ENCODE measurements at places on chromosomes 4 and X.

GRCh38 chr4:39745920-39746319 lies 48.0 kb downstream of the UBE2K start:
- peaks cover 3% of the 10 kb centered on the region for H3K36me3 ChIP-seq
- H3K4me3 ChIP-seq: no peak overlapping the region
- H3K4me1 ChIP-seq: no peaks in the 10 kb centered on the region
- no peak for DNase-seq
- no peaks in the 10 kb centered on the region for H3K27me3 ChIP-seq

DNA sequence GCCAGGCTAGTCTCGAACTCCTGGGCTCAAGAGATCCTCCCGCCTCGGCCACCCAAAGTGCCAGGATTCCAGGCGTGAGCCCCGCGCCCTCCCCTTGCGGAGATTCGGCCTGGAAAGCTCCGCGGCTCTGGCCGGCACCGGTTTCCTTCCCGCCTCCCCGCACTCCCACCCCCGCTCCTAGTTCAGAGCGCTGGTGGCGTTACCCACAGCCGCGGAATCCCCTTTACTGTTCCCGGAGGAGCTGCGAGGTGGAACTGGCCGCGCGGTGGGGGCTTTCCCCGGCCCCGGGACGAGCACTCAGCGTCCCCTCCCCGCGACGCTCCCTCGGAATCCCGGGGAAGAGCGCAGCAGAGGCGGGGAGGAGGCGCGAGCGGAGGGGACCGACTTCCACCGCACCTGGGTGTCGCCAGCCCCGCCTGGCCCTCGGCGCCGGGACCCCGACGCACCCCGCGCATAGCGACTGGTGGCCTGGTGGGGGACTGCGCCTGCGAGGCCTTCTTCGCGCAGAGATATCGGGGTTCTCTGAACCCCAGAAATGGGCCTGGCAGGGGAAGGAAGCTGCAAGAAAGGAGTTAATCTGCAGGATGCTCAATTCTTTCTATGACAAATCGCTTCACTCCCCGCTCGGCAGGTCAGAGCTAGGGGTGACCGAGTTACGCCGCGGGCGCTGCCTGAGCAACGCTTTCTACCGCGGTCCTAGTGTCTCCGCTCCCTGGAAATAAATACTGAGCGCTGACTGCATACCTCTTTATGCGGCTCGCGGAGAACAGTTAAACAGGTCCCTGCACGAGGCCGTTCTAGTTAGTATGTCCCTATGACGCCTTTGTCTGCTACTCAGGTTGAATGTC lies 14.6 kb upstream of the SLC25A4 start:
- H3K36me3 ChIP-seq: no peaks in the 10 kb centered on the region
- peak overlapping the region; percentile 20 for H3K27ac ChIP-seq
- H3K4me1 ChIP-seq: peaks cover 1% of the 10 kb centered on the region
- H3K4me3 ChIP-seq: peak overlapping the region; percentile 59

- no peak overlapping the region for H3K27ac ChIP-seq
- no peaks in the 10 kb centered on the region for H3K27me3 ChIP-seq
- no peaks in the 10 kb centered on the region for H3K4me1 ChIP-seq
- H3K4me3 ChIP-seq: no peak overlapping the region
- H3K36me3 ChIP-seq: no peaks in the 10 kb centered on the region
Observed at GRCh38 chr4:36325499-36325898, 44.1 kb downstream of the DTHD1 start.

DNA sequence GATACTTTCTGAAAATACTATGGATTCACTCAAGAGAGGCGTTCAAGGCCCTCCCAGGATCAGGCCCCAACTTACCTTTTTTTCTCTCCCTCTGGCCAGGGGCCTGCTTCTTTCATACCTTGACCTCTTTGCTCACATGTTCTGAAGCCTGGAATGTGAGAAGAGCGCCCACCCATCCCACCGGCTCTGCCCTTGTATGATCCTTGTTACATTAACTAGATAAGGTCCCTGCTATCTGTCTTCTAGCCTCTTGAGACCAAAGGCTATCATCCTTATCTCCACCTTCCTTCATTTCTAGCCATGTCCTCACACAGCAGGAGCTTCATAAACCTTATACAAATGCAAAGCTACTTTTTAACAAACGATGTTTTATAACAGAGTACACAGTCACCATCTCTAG lies 45.9 kb downstream of the PROM1 start:
- DNase-seq: no peak
- no peaks in the 10 kb centered on the region for H3K27me3 ChIP-seq
- H3K36me3 ChIP-seq: no peaks in the 10 kb centered on the region
- H3K27ac ChIP-seq: no peak overlapping the region

DNA sequence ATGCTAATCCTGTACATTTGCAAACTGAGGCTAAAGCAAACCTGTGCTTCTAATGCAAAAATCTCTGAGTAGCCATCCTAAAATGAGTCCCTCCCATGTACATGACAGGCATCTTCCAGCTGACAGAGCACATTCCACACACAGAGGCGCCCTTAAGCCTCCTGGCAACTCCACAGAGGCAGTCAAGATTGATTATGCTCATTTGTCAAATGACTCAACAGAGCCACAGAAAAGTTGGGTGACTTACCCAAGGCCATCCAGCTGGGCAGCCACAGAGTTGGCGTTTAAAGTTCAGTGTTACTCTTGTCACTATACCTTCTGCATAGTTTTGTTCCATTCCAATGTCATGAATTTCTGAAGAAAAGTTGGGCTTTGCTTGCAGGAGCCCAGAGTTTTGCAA lies 394.6 kb upstream of the FGF13 start:
- no peak overlapping the region for H3K27ac ChIP-seq
- no peaks in the 10 kb centered on the region for H3K4me1 ChIP-seq
- DNase-seq: no peak
- no peaks in the 10 kb centered on the region for H3K36me3 ChIP-seq
- no peaks in the 10 kb centered on the region for H3K27me3 ChIP-seq

GRCh38 chr4:87122252-87122651 lies 98.2 kb downstream of the KLHL8 start:
- H3K36me3 ChIP-seq: peaks cover 21% of the 10 kb centered on the region
- no peak overlapping the region for H3K4me3 ChIP-seq
- peak overlapping the region; percentile 23 for H3K27ac ChIP-seq
- H3K4me1 ChIP-seq: peaks cover 34% of the 10 kb centered on the region
- no peak for DNase-seq
- no peaks in the 10 kb centered on the region for H3K27me3 ChIP-seq

DNA sequence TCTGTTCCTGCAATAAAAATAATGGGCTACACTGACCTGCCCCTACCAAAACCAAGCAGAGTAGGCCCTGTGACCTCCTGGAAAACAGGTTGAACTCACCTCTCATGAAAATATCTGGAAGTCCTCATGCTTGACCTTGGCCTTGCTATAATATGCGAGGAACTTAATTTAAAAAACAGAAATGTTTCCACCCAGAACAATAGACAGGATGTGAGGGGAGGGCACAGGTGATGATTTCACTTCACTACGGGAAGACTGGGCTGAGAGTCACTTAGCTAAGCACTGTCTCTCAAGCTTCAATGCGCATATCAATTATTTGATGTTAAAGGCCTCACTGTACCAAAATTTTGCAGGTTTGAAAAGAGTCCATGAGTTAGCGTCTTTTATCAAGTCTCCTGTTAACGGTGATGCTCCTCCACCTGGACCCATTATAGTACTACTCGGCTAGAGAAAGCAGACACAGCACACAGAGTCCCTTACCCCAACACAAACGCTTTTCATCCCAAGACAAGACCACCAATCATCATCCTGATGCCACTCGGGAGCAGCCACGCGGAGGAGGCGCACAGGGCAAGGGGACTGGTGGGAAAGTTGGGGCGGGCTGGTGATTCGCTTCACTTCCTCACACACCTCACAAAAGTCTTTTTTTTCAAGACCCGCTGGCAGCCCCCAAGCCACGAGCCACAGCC lies 25.9 kb downstream of the ZNF721 start:
- no peak for DNase-seq
- peaks cover 23% of the 10 kb centered on the region for H3K36me3 ChIP-seq
- peaks cover 2% of the 10 kb centered on the region for H3K4me1 ChIP-seq
- H3K27me3 ChIP-seq: no peaks in the 10 kb centered on the region
- peak overlapping the region; percentile 76 for H3K27ac ChIP-seq

DNA sequence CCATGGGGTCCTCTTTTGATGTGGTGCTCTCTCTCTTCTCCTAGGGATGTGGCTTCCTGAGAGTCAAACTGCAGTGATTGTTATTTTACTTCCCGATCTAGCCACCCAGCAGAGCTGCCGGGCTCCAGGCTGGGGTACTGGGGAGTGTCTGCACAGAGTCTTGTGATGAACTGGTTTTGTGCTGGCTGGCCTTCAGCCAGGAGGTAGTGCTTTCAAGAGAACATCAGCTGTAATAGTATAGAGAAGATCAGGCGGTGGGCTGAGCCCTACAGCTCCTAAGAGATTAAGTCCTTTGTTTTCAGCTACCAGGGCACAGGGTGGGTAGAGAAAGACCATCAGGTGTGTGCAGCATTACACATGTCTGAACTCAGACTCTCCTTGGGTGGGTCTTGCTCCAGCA lies 59.0 kb upstream of the AGTR2 start:
- H3K27ac ChIP-seq: no peak overlapping the region
- DNase-seq: no peak
- no peak overlapping the region for H3K4me3 ChIP-seq
- no peaks in the 10 kb centered on the region for H3K36me3 ChIP-seq
- H3K27me3 ChIP-seq: no peaks in the 10 kb centered on the region
- H3K4me1 ChIP-seq: no peaks in the 10 kb centered on the region

DNA sequence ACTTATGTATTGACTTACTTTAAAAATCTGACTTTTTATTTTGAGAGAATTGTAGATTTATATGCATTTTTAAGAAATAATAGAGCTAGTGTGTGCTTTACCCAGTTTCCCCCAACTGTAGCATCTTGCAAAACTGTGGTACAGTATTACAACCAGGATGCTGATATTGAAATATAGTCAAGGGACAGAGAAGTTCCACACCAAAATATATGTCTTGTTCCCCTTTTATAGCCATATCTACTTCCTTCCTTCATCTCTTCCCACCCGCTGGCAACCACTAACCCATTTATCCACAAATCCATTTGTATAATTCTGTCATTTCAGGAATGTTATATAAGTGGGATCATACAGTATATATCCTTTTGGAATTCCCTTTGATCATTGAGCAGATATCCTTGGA lies 16.8 kb downstream of the KDM6A start:
- H3K27ac ChIP-seq: no peak overlapping the region
- peaks cover 3% of the 10 kb centered on the region for H3K4me1 ChIP-seq
- H3K27me3 ChIP-seq: no peaks in the 10 kb centered on the region
- DNase-seq: no peak
- no peak overlapping the region for H3K4me3 ChIP-seq

GRCh38 chr4:148447681-148448080 lies 5.5 kb upstream of the NR3C2 start:
- no peaks in the 10 kb centered on the region for H3K4me1 ChIP-seq
- no peak overlapping the region for H3K27ac ChIP-seq
- no peak for DNase-seq
- H3K36me3 ChIP-seq: no peaks in the 10 kb centered on the region

- H3K27me3 ChIP-seq: peaks cover 3% of the 10 kb centered on the region
- H3K36me3 ChIP-seq: no peaks in the 10 kb centered on the region
- H3K27ac ChIP-seq: no peak overlapping the region
- H3K4me1 ChIP-seq: no peaks in the 10 kb centered on the region
Observed at GRCh38 chrX:51336584-51336983, 4.0 kb downstream of the NUDT10 start.

DNA sequence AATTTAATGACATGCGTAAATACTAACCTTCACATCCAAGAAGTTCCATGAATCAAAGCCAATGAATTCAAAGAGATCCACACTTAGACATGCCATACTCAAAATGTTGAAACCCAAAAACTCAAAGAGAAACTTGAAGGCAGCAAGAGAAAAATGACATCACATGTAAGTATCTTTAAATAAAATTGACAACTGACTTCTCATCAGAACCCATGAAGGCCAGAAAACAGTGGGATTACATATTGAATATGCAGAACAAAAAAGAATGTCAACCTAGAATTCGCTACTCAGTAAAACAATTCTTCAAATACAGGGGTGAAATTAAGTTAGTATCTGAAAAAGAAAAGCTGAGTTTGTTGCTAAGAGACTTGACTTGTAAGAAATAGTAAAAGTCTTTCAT lies 953.9 kb upstream of the HS3ST1 start:
- no peak overlapping the region for H3K27ac ChIP-seq
- DNase-seq: no peak
- no peaks in the 10 kb centered on the region for H3K36me3 ChIP-seq
- no peaks in the 10 kb centered on the region for H3K27me3 ChIP-seq
- H3K4me1 ChIP-seq: no peaks in the 10 kb centered on the region

DNA sequence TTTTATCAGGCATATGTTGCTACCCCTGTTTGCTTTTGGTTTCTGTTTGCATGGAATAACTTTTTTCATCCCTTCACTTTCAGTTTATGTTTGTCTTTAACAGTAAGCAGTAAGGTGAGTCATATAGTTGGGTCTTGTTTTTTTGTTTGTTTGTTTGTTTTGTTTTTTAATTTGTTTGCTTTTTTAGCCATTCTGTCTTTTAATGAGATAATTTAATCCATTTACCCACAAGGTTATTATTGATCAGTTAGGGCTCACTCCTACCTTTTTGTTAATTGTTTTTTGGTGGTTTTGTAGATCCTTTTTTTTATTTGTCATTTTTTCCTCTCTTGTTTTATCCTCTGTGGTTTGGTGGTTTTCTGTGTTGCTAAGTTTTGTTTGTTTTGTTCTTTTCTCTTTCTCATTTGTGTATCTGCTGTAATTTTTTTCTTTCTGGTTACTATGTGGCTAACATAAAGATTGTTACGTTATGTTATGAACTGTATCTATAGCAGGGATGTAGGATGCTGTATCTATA lies 379.5 kb upstream of the MAD2L1 start:
- no peak overlapping the region for H3K4me3 ChIP-seq
- H3K4me1 ChIP-seq: no peaks in the 10 kb centered on the region
- no peaks in the 10 kb centered on the region for H3K36me3 ChIP-seq
- H3K27me3 ChIP-seq: no peaks in the 10 kb centered on the region
